ENCODE measurements at places on chromosomes 2 and 18.

DNA sequence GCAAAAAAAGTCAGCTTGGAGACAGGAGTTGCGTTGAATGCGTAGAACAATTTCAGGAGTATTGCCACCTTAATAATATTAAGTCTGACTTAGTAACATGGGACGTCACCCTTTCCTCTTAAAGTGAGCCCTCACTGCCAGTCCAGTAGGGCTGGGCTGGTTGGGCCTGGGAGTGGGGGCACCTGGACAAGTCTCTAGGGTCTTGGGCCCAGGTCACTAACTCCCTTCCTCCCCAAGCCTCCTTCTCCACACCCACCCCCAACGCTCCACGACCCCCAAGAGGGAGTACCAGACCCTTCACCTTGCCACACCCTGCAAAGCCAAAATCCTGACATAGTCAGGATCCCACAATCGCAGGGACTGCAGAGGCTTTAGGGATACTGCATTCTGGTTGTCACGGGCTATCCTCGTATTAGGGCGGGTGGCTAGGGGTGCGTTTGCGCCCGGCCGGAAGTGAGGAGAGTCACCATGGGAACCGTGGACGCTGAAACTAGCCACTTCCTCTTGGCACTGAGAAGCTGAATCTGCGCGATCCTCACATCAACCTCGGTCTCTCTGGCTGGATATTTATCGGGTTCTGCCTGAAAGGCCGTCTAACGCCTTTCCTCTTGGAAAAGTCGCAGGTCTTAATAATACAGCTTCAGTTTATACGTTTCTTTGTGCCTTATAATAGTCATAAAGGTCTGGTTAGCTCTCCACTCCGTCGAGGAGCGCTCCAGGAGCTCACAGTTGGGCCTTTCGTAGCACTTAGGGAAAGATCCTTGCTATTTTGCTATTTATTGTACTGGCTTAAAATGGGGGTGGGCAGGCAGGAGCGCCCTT, 10.3 kb upstream of the CXXC1 start:
- peak; percentile 56 for DNase-seq

GRCh38 chr2:226031647-226032501, 632.4 kb downstream of the NYAP2 start:
- no peak for DNase-seq

- peak; percentile 42 for DNase-seq
Measured at GRCh38 chr2:235270956-235271355, 222.9 kb upstream of the AGAP1 start.

DNA sequence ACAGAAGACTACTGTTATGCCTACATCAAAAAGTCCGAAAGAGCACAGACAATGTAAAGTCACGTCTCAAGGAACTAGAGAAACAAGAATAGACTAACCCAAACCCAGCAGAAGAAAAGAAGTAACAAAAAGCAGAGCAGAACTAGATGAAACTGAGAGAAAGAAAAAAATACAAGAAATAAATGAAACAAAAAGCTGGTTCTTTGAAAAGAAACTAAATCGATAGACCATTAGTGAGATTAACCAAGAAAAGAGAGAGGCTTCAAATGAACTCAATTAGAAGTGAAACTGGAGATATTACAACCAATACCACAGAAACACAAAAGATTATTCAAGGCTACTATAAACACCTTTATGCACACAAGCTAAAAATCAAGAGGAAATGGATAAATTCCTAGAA, 271.8 kb downstream of the MBD2 start:
- no peak for DNase-seq

DNA sequence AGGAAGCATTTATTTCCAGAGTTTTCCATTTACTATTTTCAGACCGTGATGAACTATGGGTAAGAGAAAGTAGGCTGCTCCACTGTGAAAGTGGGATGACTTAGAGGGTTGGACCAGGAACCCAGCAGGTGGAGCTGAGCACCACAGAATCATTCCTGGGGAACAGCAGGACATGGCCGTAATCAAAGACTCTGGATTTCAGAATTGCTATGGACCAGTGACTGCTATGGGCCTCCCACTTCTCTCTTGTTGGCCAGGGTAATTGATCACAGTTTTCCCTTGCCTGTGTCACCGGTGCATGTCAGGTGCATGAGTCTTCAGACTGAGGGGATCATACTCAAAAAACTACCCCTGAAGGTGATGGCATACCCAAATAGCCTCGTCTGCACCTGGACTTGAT, 90.6 kb upstream of the GPC1 start:
- DNase-seq: no peak

DNA sequence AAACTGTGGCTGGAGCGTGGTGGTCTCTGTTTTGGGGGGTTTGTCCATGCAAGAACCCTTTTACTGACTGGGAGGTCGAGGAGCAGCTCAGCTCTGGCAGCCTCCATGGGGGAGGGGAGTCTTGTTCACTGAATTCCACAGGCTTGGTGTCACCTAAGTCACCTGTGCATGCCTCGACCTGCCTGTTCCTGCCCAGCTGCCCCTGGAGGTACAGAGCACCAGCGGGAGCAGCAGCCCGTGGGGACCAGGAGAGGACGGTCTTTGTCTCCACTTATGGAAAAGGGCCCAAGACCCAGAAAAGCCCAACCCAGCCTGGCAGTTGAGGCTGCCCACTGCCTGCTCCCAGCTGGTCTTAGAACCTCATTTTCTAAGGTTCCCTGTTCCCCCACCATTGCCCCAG, 168.7 kb upstream of the AGAP1 start:
- DNase-seq: peak; percentile 52

DNA sequence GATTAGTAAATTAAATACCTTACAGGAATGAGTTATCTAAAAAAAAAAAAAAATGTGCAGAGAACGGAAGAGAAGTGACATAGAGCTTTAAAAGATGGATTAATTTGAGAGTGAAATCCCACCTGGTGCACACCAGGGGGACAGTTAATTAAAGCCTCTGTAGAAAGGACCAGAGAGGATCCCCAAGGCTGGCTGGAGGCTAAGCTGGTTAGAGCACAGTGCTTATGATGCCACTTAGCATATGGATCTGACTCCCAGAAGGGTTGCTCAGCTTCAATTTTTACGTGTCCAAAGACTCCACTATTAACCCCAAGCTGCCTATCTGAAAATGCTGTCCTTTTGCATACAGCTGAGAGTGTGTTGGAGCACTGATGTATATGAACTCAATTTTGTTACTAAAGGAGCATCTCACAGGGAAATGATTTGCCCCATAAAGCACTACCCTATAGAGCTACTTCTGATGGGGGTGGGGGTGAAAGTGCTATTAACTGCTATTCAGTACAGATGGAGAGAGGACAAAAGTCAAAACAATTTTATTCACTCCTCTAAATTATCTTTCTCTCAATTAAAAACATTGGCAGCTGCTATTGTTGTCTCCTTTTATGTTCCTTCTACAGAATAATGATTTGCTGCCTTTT, 15.2 kb upstream of the SLC8A1 start:
- no peak for DNase-seq

GRCh38 chr2:27498975-27499374, 2.3 kb downstream of the GCKR start:
- DNase-seq: no peak

- no peak for DNase-seq
Measured at GRCh38 chr2:236673823-236674185, 104.2 kb downstream of the ACKR3 start.

- DNase-seq: peak; percentile 72
Measured at GRCh38 chr18:27750014-27750413, 426.9 kb downstream of the CDH2 start.

- DNase-seq: no peak
Measured at GRCh38 chr2:28093308-28093707, 202.8 kb downstream of the BABAM2 start.

DNA sequence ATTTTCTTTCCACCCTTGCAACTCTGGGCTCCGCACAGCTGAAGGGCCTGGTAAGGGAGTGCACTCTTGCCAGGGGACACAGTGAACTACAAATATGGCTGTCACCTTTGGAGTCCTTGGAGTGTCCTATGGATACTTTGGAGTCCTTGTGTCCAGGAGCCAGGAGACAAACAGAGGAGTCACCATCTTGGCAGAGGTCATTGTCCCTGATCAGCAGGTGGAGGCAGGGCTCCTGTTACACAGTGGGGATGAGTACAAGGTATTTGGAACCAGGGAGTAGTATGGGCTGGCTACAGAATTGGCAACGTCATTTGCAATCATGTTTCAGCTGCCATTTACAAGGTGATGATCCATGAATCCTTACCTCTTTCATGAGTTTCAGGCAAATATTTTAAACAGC, 132.5 kb downstream of the FAM161A start:
- no peak for DNase-seq

DNA sequence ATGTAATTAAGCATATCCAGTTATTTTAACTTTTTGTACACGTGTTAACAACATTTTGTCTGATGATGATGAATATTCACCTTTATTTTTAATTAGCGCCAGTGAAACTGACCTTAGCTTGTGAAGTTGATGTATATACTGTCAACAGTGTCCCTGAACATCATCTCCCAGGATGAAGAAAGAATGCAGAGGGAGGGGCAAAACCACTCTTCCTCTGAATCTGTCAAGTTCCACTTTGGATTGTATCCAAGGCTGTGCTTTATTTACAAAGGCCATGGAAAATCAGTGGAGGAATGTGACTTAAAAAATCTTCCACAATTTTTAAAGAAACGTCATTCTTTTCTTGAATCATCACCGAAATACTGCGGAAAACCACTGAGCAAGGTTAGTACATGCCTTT, 4.5 kb upstream of the RMDN2 start:
- DNase-seq: peak; percentile 49

DNA sequence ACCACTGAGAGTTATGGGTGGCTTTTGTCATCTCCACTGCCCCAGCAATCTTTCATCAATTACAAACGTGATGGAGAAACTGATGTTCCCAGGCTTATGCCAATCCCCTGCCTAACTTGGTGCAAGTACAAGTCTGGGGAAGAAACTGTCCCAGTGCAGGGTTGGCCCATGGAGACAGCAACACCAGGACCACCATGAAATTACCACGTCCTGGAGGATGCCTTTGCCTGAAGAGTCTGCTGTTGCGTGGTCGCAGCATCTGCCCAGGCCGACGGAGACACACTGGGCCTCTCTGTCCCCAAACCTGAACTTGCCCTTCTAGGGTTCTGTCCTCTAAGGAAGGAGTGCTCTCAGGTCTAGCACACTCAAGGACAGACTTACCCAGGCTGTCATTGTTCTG, 496.8 kb upstream of the RAB6C start:
- no peak for DNase-seq

DNA sequence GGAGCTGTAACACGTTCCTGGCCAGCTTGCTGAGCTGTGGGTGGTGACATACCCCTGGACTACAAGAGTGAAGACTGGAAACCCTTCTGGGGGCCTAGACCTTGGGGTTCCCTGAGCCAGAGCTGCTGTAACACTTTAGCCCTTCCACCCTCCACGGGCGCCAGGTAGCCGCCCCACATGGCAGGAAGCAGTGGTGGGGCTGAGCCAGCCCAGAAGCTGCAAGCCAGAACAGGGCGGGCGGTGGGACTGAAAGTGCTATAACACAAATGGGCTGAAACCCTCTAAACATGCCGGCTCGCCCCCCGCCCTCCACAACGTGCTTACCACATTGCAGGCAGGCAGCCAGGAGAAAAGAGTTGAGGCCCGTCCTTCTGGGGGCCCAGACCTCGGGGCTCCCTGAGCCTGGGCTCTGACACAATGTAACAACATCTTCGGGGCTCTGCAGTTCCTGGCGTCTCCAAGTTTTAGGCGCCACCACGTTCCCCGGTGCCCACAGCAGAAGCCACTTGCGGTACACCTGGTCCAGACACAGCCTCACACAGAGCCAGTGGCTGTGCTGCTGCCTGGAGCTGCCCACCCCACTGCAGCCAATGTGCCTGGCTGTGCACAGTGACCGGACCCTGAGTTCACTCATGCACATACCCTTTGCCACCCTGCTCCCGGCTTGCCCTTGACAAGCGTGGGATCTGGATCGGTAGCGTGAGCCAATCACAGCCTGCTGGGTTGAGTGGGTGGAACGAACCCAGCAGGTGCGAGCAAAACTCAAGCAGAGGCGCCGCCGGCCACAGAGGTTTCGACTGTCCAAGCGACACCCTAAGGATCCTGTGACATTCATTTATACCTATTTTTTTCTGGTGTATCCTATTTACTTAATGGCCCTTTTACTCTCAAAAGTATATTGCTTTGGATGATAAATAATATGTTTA, 127.4 kb upstream of the FHL2 start:
- no peak for DNase-seq

DNA sequence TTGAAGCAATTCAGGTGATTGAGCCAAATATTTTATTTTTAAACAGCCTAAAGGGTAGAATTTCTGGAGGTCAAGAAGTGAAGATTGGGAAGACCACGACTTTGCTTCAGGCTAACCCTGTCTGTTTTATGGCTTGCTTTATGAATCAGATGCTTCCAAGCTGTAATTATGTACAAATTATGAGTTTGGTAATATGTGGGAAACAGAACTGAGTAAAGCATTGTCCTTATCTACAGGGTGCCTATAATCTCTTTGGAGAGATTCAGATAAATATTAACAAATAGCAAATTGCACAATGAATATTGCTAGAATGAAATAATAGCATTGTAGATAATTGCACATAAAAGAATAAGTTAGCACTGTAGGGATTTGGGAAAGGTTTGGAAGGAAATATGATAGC, 539.4 kb upstream of the CDH2 start:
- DNase-seq: no peak

DNA sequence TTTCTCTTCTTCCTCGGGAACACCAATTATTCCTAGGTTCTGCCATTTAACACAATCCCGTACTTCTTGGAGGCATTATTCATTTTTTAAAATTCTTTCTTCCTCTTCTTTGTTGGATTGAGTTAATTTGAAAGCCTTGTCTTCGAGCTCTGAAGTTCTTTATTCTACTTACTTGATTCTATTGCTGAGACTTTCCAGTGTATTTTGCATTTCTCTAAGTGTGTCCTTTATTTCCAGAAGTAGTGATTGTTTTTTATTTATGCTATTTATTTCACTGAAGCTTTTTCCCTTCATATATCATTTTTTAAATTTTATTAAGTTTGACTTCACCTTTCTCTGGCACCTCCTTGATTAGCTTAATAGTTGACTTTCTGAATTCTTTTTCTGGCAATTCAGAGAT, 13.6 kb upstream of the UPP2 start:
- no peak for DNase-seq

GRCh38 chr2:110978756-110979470, 141.8 kb upstream of the BCL2L11 start:
- no peak for DNase-seq

DNA sequence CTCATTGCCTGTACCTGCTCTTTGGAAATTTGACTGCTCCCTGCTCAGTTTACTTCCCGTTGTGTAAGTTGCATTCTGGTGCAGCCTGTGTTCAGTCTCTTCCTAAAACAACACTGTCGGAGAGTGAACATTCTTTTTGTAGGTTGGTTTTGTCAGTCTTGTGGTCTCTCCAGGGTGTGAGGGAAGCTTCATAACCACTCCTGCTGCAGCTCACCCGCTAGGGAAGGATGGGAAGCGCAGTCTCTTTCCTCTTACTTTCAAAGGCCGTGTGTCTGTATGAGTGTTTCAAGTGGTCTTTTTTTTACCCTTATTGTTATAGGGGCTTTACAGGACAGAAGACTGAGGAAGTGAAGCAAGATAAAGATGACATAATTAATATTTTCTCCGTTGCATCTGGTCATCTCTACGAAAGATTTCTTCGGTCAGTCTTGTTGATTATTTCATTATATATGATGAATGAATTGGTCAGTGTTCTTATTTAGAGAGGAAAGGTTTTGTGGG, 87.2 kb downstream of the UGGT1 start:
- no peak for DNase-seq

- DNase-seq: no peak
Measured at GRCh38 chr2:109411640-109412325, 202.0 kb downstream of the SEPTIN10 start.

All from bronchial epithelial cell (primary cell).